ENCODE measurements at places on chromosomes 3 and 15.

GRCh38 chr3:108089579-108089978, 1.3 kb downstream of the CD47 start:
- DNase-seq, result no peak
- H3K27ac ChIP-seq, result peak overlapping the region; percentile 96
- H3K27me3 ChIP-seq, result no peaks in the 10 kb centered on the region

GRCh38 chr3:186151077-186151971, 42.4 kb upstream of the ETV5 start:
- no peak for DNase-seq
- no peak overlapping the region for H3K27ac ChIP-seq
- H3K27me3 ChIP-seq, result no peaks in the 10 kb centered on the region
- no peaks in the 10 kb centered on the region for H3K4me1 ChIP-seq
- no peak overlapping the region for H3K4me3 ChIP-seq

GRCh38 chr15:47541562-47541961, 175.7 kb upstream of the SEMA6D start:
- H3K4me1 ChIP-seq, result peaks cover 2% of the 10 kb centered on the region
- H3K27me3 ChIP-seq, result no peaks in the 10 kb centered on the region
- H3K4me3 ChIP-seq, result no peak overlapping the region
- DNase-seq, result no peak
- no peaks in the 10 kb centered on the region for H3K36me3 ChIP-seq
- H3K27ac ChIP-seq, result no peak overlapping the region

GRCh38 chr3:61903074-61903473, 341.7 kb downstream of the PTPRG start:
- H3K4me1 ChIP-seq, result peaks cover 34% of the 10 kb centered on the region
- H3K36me3 ChIP-seq, result no peaks in the 10 kb centered on the region
- peak overlapping the region; percentile 28 for H3K27ac ChIP-seq
- no peaks in the 10 kb centered on the region for H3K27me3 ChIP-seq
- no peak for DNase-seq

DNA sequence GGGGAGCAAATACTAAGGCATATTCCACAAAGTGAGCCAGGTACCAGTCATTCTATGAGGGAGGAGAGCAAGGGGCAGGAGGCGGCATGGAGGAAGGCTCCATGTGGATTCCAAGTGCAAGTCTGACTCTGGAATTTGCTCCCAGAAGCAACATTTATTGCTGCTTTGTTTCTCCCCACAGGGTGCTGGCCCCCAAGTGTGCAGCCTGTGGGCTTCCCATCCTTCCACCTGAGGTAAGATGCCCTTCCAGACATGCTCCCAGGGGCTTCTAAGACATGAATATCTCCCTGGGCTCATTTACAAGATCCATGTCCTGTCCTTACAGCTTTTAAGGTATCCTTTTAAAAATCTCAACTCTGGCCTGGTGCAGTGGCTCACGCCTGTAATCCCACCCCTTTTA, 15.9 kb upstream of the SACM1L start:
- DNase-seq, result no peak
- H3K27me3 ChIP-seq, result no peaks in the 10 kb centered on the region
- H3K4me3 ChIP-seq, result no peak overlapping the region
- peaks cover 35% of the 10 kb centered on the region for H3K36me3 ChIP-seq

GRCh38 chr15:92889390-92890107, 10.6 kb upstream of the CHD2 start:
- H3K27ac ChIP-seq, result peak overlapping the region; percentile 28
- H3K4me1 ChIP-seq, result no peaks in the 10 kb centered on the region
- no peak overlapping the region for H3K4me3 ChIP-seq
- no peak for DNase-seq
- peaks cover 41% of the 10 kb centered on the region for H3K36me3 ChIP-seq

DNA sequence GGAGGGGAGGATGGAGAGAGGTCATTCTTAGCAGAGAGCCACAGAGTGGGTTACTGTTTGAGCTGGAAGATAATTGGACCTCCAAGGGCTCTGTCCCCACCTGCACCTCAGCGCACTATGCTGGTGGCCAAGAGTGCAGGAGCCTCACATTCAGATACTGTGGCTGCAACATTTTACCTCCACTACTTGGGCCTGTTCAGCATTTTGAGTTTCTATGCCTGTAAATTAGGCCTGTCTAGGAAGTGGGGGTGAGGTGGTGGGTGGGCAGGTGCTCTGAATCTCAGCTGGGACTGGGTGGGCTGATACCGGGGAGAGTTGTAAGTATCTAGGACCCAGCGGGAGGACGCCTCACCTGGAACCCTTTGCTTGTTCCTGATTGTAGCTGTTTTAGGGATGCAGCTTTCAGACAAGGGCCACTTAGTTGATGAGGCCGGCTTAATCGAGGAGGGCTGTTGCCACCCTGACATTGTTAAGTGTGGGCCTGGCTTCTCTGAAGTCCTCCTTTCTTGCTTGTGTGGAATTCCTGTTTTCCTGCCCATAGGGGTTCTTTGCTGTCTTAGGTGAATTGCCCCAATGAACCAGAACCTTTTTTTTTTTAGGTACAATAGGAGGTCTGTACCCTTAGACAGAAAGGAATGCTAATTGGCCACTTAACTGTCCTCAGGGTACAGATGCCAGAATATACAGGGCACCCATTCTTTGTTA, 83.8 kb downstream of the SMAD3 start:
- H3K4me1 ChIP-seq, result peaks cover 52% of the 10 kb centered on the region
- H3K36me3 ChIP-seq, result no peaks in the 10 kb centered on the region
- peak overlapping the region; percentile 89 for H3K27ac ChIP-seq
- H3K4me3 ChIP-seq, result no peak overlapping the region

DNA sequence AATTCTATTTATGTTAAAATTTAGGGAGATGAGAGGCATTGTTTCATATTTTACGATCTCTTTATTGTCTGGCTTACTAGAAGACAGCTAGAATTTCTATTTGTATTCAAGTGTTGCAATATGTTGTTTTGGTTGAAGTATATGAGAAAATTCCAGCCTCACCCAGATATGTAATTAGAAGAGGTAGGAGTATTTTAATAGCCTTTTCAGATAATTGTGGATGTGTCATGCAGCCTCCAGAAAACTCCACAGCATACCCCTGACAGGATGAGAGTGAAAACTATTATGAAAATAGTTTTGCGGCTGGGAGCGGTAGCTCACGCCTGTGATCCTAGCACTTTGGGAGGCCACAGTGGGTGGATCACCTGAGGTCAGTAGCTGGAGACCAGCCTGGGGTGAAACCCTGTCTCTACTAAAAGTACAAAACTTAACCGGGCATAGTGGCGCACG, 21.5 kb upstream of the USP3 start:
- H3K4me1 ChIP-seq, result no peaks in the 10 kb centered on the region
- no peaks in the 10 kb centered on the region for H3K36me3 ChIP-seq
- H3K27ac ChIP-seq, result no peak overlapping the region
- H3K27me3 ChIP-seq, result no peaks in the 10 kb centered on the region

DNA sequence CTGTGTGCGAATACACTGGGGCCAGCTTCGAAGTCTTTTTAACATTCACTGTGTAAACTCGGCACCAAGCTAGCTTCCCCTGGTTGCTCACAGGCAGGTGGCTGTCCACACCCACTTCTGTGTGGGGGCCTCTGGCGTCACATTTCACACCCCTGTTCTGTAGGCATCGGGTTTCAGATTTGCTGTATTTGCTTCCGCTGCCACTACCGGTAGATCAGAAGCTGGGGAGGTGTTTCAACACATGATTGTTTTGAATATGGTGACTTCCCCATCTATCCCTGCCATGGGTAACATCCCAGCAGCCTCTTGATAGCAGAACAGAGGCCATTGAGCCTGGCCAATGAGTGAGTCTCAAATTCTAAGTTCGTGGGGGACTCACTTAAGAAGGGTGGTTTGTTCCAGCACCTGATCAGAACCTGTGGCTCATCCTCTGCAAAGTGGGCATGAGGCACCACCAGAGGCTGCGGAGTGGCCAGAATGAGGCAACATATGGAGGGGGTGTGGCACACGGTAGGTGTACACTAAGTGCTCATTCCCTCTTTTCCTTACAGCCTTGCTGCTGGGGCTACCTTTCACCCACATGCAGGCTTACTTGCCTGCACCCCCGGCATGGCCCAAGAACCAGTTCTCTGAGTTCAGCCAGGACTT, 61.5 kb downstream of the IQSEC1 start:
- peaks cover 7% of the 10 kb centered on the region for H3K4me1 ChIP-seq
- H3K36me3 ChIP-seq, result no peaks in the 10 kb centered on the region
- no peak overlapping the region for H3K4me3 ChIP-seq
- no peaks in the 10 kb centered on the region for H3K27me3 ChIP-seq
- H3K27ac ChIP-seq, result peak overlapping the region; percentile 19

- DNase-seq, result no peak
- no peak overlapping the region for H3K27ac ChIP-seq
- no peak overlapping the region for H3K4me3 ChIP-seq
- H3K4me1 ChIP-seq, result no peaks in the 10 kb centered on the region
- no peaks in the 10 kb centered on the region for H3K36me3 ChIP-seq
Measured at GRCh38 chr15:27842526-27842925, 256.6 kb downstream of the OCA2 start.

DNA sequence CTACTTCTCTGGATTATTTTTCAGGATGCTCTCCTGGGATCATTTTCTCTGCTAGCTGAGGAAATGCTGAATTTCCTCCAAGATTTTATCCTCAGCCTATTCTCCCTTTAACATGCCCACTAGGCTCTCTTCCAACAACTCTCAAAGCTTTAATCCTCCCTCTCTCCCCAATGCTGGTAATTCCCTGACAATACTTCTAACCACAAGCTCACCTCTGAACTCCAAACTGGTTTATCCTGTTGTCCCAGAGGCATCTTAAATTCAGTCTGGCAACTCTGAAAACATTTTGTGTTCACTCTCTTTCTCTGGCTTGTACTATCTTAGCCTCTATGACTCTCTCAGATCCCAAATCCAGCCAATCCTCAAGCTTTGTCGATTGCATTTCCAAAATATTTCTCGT, 490.3 kb downstream of the MECOM start:
- DNase-seq, result no peak
- H3K27me3 ChIP-seq, result no peaks in the 10 kb centered on the region
- no peak overlapping the region for H3K4me3 ChIP-seq
- no peaks in the 10 kb centered on the region for H3K36me3 ChIP-seq
- H3K4me1 ChIP-seq, result no peaks in the 10 kb centered on the region
- H3K27ac ChIP-seq, result no peak overlapping the region

- no peaks in the 10 kb centered on the region for H3K27me3 ChIP-seq
- H3K27ac ChIP-seq, result no peak overlapping the region
- peaks cover 2% of the 10 kb centered on the region for H3K4me1 ChIP-seq
- no peaks in the 10 kb centered on the region for H3K36me3 ChIP-seq
- H3K4me3 ChIP-seq, result no peak overlapping the region
Measured at GRCh38 chr15:57792724-57793449, 86.4 kb downstream of the POLR2M start.

DNA sequence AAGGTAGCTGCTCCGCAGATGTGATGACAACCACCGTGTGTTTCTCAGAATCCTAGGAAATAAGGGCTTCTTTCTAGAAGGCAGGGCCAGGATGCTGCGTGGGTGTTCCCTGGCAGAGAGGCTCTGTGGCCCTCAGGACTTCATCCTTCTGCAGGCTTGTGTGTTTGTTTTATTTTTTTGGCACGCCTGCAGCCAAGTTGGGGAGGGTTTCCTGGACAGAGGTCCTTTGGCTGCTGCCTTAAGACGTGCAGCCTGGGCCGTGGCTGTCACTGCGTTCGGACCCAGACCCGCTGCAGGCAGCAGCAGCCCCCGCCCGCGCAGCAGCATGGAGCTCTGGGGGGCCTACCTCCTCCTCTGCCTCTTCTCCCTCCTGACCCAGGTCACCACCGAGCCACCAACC, at the start of gene CLEC3B:
TSS of gene CLEC3B (plus strand) at position 266 of the 400 bp plus-strand sequence. CDS start at position 326, 60 bp downstream.
- peak within 1 kb of the TSS; percentile 71 for H3K27ac ChIP-seq
- no peaks in the 10 kb centered on the region for H3K36me3 ChIP-seq
- no peaks in the 10 kb centered on the region for H3K27me3 ChIP-seq
- no peak for DNase-seq
- H3K4me3 ChIP-seq, result peak within 1 kb of the TSS; percentile 27

DNA sequence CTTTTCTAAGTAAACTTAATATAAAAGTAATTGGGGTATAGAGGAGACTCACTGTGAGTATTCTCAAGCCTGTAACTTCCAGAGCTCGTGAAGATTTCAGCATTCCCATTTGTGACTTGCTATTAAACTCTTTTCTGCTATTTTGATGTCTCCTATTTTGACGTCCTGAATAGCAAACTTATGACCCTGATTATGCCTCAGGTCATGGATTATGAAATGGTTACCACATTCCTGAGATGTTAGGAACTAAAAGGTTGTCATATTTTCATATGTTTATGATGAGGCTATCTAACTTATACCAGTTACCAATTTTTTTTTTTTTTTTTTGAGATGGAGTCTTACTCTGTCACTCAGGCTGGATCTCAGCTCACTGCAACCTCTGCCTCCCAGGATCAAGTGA, 105.5 kb downstream of the ATG7 start:
- no peaks in the 10 kb centered on the region for H3K27me3 ChIP-seq
- peaks cover 4% of the 10 kb centered on the region for H3K4me1 ChIP-seq
- H3K36me3 ChIP-seq, result no peaks in the 10 kb centered on the region
- DNase-seq, result no peak
- H3K27ac ChIP-seq, result no peak overlapping the region

DNA sequence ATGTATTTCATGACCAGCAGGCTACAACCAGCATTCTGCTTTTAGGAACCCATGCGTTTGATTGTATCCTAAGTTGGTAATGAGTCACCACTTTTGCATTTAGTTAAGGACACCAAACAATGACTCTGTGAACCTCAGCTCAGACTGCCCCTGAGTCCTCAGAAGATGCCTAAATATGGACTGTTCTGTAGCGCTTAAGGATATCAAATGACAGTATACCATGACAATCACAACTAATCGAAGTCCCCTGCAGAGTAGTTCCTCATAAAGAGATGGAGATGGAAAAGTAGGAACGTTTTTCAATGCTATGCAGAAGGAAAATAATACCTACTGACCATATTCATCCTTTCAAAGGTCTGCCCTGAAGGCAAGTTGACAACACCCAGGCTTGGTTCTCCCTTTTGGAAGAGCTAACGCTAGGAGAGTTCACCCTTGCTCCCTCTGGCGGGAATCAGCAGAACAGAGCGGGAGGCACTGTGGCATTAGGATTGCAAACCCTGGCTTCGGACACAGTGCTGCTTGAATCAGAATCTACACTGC, 508.6 kb downstream of the FHIT start:
- H3K27ac ChIP-seq, result peak overlapping the region; percentile 45
- no peaks in the 10 kb centered on the region for H3K27me3 ChIP-seq
- H3K36me3 ChIP-seq, result no peaks in the 10 kb centered on the region
- H3K4me3 ChIP-seq, result no peak overlapping the region

- DNase-seq, result no peak
- H3K4me3 ChIP-seq, result no peak overlapping the region
- H3K27me3 ChIP-seq, result no peaks in the 10 kb centered on the region
Measured at GRCh38 chr3:229183-229661, 32.7 kb downstream of the CHL1 start.

DNA sequence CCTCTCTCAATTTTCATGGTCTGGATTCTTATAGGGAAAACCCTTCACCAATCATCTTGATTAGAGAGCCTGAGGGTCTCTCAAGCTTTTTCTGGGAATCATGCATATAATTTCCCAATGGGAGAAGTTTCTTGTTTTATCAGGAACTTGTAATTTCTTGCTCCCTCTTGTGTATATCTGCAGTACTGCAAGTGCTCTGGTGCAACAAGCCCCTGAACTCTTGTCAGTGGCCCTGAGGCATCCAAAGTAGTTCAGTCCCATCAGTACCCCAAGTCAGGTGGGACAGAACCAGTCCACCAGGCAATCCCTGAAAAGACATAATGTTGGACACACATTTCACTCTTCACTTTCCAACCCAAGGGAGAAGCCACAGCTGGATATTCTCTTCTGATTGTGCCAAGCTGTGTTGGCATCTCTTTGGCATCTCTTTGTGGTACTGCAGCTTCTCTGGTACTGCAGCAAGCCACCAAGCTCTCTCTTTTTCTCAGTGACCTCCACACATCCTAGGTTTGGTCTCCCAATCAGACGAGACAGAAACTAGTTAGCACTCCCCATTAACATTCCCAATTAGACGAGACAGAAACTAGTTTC, 214.5 kb downstream of the ZIC4 start:
- no peaks in the 10 kb centered on the region for H3K36me3 ChIP-seq
- no peaks in the 10 kb centered on the region for H3K4me1 ChIP-seq
- no peaks in the 10 kb centered on the region for H3K27me3 ChIP-seq
- no peak for DNase-seq
- H3K27ac ChIP-seq, result no peak overlapping the region
